Astrocyte of the cerebellum (primary cell): ENCODE measurements at places on chromosomes 12 and 14.

GRCh38 chr14:51603495-51603894, 48.2 kb upstream of the FRMD6 start:
- no peak for DNase-seq

GRCh38 chr14:74634964-74635363, 22.9 kb upstream of the LTBP2 start:
- no peak for DNase-seq

DNA sequence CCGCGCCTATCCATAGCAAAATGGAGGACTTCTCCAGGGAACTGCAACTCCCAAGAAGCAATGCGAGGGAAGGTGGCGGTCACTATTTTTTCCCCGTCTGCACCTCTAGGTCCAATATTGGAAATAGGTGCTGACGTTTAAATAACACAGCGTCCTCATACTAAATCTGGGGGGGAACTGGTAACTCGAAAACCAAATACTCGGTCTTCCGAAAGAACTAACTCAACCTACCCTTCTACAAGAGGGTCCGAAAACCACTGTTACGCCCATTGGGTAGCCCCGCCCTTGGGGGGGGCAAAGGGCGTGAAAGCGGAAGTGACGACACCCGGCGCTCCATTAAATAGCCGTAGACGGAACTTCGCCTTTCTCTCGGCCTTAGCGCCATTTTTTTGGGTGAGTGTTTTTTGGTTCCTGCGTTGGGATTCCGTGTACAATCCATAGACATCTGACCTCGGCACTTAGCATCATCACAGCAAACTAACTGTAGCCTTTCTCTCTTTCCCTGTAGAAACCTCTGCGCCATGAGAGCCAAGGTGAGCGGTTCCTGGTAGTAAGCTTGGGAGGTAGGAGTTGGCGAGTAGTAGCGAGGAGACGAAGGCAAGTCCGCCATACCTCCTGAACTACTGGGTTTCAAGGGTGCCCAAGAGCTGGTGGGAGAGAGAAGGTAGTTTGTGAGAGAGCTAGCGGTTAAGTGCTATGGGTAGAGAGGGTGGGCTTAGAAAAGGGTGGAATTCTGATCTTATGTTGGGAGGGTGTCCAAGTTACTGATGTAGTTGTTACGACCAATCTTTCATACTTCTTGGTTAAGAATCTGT, at the start of gene RPL41:
TSS of gene RPL41 (plus strand) at position 367 of the 815 bp plus-strand sequence.
- DNase-seq: peak; percentile 88

GRCh38 chr12:14322403-14322802, 43.1 kb upstream of the ATF7IP start:
- DNase-seq: no peak

DNA sequence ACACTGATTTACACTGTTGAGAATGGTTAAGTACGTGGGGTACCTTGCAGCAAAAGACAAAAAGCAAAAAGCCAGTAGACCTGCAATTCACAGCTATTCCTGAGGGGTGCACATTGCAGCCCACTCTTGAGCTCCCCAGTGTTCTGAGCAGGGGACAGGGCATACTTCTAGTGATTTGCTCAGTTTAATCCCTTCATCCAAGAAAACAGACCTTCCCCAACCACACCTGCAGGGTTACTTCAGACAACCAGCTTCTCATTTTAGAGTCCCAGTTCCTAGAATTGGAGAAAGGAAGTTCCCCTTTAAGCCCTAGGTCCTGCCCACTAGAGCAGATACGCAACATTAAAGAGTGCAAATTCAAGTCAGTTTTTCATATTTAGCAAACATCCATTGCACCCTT, 3.6 kb upstream of the WSB2 start:
- no peak for DNase-seq

DNA sequence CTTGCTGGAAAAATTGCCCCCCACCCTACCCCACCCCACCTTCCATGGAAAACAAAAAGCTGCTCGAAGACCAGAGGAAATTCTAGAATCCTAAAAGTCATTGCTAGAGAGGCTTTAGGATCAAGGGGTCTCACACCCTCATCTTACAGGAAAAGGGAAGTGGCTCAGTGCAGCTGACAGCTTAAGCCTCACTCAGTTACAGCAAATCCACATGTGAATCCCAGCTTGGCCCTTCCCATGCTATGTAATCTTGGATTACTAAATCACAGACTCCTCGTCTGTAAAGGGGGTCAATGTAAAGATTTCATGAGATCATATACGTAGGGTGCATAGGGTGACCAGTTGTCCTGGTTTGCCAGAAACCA, 25.9 kb downstream of the CMKLR1 start:
- DNase-seq: no peak

- DNase-seq: no peak
Observed at GRCh38 chr14:92702441-92702918, 45.9 kb downstream of the LGMN start.

- DNase-seq: no peak
Observed at GRCh38 chr12:41924111-41924510, 220.6 kb downstream of the GXYLT1 start.

GRCh38 chr12:8734873-8735381, 37.1 kb downstream of the RIMKLB start:
- no peak for DNase-seq

GRCh38 chr12:117370588-117370987, 9.2 kb upstream of the NOS1 start:
- no peak for DNase-seq

DNA sequence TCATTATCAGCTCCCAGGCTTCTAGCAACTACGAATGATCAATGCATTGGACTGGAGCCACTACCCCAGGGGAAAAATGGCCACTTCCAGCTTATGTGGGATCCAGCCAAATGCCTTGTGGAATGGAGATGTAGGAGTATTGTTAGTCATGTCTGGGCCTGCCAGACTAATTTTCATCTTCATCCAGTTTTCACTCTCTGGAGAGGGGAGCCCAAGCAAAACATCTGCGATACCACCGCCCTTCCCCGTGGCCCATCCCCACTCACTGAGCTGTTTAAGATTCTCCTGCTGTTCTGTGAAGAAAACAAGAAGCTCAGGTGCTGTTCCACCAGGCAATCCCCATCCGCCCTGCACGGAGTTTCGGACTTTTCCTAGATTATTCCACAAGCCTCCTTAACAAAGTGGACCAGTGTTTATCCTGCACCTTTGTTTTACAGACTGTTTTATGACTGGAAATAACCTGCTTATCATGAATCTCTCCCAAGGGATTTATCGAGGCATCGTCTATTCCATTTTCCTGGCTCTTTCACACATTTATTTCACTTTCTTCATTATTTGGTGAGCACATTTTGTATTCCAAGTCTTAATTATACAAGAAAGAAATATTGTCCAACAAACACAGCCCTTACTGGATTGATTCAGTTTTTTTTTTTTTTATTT, 35.5 kb upstream of the MAX start:
- no peak for DNase-seq

DNA sequence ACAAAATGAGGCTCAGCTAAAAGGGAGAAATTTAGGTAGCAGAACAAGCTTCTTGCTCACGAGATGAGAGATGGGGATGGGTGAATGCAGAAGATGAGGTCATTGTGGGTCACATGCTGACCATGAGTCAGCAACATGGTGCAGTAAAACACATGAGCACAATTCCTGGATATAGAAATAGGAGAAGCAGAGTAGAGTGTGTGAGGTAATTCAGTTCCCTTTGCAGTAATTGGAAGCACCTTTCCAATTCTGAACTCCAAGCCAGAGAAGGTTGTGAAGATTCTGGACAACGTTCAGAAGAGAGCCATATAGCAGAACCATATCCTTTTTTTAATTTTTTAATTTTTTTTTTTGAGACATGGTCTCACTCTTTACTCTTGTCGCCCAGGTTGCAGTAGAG, 62.0 kb upstream of the LMNTD1 start:
- peak; percentile 45 for DNase-seq

DNA sequence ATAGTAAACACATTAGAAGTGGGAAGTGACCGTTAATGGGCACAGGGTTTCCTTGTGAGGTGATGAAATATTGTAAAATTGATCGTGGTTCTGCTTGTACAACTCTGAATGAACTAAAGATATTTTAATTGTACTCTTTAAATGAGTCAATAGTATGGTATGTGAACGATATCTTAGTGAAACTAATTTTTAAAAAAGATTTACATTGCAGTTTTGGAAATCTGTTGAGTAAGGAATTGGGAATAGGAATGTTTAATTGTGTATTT, 1.7 kb downstream of the ZNF410 start:
- no peak for DNase-seq

GRCh38 chr12:30913323-30913722, 13.2 kb upstream of the TSPAN11 start:
- no peak for DNase-seq

GRCh38 chr14:92253381-92253894, 69.5 kb upstream of the SLC24A4 start:
- no peak for DNase-seq

DNA sequence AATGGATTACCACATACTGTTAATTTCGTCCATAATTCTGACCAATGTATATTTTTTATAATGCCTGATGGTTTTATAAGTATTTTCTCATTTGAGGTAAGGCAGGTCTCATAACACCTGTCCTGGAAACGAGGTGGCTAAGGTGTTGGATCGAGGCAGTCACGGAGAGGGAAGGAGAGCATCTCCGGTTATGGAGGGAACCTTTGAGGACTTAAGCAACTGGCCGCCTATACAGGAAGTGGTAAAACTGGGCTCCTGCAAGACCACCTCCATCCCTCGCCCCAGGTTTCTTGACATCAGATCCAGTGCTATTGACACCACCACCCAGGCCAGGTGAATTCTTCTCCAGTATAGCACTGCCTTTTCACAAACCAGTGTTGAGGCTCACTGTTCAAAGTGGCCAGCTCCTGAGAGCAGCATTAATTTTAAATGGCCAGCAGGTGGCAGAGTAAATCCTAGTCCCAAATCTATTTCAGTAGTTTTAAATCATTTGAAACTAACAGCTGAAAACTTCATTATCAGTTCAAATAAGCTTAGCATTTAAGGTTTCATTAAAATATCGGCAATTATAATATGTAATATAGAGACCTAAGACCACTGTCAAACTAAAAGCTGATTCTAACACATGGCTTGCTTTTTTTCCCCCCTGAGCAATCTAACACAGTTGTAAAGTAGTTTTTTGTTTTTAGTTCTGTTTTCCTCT, 100.8 kb downstream of the PPM1A start:
- peak; percentile 48 for DNase-seq

DNA sequence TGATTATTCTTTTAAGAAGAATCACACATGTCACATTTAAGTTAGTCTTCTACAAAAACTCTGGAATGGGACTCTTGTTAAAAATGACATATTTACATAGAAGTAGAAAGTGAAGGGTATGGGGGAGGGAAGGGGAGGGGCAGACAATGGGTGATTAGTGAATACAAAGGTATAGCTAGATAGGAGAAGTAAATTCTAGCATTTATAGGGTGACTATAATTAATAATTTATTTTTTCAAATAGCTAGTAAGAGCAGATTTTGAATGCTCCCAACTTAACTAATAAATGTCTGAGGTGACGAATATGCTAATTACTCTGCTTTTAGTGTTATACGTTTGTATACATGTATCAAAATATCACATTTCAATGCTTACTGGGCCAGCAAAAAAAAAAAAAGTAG, 59.4 kb downstream of the BLTP3B start:
- no peak for DNase-seq

- DNase-seq: no peak
Observed at GRCh38 chr14:99664058-99664936, 19.4 kb downstream of the HHIPL1 start.

- no peak for DNase-seq
Observed at GRCh38 chr12:124321556-124322270, 26.8 kb downstream of the RFLNA start.

GRCh38 chr14:79638672-79639266, 572.5 kb downstream of the DIO2 start:
- no peak for DNase-seq

- DNase-seq: no peak
Observed at GRCh38 chr12:88638966-88639760, 58.9 kb upstream of the KITLG start.

DNA sequence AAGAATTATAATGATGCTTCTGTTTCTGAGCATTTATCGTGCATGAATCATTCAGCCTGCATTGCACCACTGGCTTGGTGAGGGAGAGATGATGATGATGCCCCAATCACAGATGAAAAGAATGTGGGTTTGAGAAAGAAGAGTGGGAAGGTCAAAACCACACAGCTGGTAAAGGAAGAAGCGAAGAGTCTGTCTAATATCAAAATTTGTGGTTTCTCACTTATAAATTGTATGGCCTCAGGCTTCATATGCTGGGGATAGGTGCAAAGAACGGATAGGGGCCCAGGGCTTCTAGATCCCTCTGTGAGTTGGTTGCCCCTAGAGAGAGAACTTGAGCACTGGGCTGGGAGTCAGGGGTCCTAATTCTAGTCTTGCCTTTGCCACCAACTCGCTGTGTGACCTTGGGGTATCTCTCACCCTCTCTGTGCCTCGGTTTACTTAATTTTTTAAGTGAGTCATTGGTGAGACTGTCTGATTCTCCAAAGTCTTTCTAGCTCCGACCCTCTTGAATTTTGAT, 2.2 kb downstream of the OASL start:
- no peak for DNase-seq

- DNase-seq: no peak
Observed at GRCh38 chr12:74105434-74105833, 432.2 kb upstream of the ATXN7L3B start.

- no peak for DNase-seq
Observed at GRCh38 chr14:64450255-64450654, 15.0 kb upstream of the AKAP5 start.

- DNase-seq: no peak
Observed at GRCh38 chr14:89088530-89088929, 264.1 kb downstream of the TTC8 start.

- DNase-seq: no peak
Observed at GRCh38 chr12:50626026-50626425, 121.2 kb downstream of the DIP2B start.

GRCh38 chr12:67315661-67316060, 46.5 kb downstream of the CAND1 start:
- no peak for DNase-seq

DNA sequence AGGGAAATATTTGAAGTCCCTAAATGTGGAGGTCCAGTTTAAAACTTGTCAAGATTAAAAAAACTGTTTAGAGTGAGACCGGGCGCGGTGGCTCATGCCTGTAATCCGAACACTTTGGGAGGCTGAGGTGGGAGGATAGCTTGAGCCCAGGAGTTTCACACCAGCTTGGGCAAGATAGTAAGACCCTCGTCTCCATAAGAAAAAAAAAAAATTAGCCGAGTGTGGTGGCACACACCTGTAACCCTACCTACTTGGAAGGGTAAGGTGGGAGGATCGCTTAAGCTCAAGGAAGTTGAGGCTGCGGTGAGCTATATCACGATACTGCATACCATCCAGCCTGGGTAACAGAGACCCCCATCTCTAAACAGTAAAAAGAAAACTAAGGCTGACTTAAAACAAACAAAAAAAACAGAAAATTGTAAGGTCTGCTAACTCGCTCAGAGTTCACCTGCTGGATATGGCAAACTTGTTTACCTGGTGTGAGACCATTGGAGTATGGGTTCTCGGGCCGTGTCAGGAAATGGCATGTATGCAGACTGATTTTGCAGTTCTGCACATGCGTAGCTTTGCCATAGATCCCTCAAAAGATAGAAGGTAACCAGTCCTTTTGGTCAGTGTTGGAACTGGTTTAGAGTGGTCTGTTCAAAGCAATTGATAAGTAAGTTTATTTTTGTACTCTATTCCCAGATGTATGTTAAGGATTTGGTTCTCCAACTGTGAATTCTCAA, 2.1 kb downstream of the RNF10 start:
- no peak for DNase-seq

GRCh38 chr12:39277416-39277815, 165.5 kb downstream of the KIF21A start:
- DNase-seq: no peak

- no peak for DNase-seq
Observed at GRCh38 chr14:80988192-80988591, 32.8 kb downstream of the TSHR start.

GRCh38 chr12:92331383-92331782, 185.7 kb upstream of the BTG1 start:
- DNase-seq: no peak

- DNase-seq: no peak
Observed at GRCh38 chr12:12792421-12792820, 7.0 kb downstream of the APOLD1 start.
